ENCODE measurements at places on chromosomes 5 and 9. TPM values are rescaled to one million over a fixed set of nuclear protein-coding genes. Genes with fewer than 3 reads are reported as not detected.

The EDIL3 gene
- 62.6 TPM for polyA plus RNA-seq

The ZNF474 gene
- 0.71 TPM for polyA plus RNA-seq

DNA sequence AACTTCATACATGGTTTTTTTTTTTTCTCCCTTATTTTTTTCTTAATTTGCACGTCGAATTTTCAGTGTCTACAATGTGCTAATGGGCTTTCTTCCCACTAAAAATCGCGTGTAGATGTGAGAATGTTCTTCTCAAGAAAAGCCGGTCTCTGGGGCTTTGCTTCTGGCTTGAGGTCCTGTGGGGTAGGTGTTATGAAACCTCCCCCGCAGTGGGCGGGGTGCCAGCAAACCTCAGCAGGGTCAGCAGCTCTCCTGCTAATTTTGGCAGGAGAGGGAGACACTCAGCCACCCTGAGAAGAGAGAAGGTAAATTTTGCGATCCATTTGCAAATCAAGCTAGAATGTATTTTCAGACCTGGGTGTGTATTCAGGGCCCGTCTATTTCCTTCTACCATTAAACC is 59.9 kb downstream of the NPR3 start:
- no peak for DNase-seq

The FBP1 gene
- 51.3 TPM for polyA plus RNA-seq

DNA sequence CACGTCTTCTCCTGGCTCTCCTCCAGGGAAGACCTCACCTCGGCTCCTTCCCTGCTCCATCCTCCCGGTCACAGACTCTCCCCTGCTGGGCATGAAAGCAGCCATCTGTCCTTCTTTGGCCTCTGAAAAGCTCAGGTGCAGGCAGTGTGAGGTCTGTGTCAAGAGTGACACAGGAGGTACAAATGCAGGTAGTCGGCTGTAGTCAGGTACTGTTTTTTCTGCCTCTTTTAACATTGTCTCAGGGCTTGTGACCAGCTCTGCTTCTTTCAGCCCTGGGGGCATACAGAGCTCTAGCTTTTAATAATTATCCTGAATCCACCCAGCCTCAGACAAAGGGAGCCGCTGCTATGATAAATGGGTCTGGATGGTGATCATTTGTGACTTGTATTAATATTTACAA is 46.4 kb downstream of the C5orf15 start:
- DNase-seq: no peak

GRCh38 chr9:88018101-88018500 is 43.8 kb upstream of the CDK20 start:
- DNase-seq: no peak

DNA sequence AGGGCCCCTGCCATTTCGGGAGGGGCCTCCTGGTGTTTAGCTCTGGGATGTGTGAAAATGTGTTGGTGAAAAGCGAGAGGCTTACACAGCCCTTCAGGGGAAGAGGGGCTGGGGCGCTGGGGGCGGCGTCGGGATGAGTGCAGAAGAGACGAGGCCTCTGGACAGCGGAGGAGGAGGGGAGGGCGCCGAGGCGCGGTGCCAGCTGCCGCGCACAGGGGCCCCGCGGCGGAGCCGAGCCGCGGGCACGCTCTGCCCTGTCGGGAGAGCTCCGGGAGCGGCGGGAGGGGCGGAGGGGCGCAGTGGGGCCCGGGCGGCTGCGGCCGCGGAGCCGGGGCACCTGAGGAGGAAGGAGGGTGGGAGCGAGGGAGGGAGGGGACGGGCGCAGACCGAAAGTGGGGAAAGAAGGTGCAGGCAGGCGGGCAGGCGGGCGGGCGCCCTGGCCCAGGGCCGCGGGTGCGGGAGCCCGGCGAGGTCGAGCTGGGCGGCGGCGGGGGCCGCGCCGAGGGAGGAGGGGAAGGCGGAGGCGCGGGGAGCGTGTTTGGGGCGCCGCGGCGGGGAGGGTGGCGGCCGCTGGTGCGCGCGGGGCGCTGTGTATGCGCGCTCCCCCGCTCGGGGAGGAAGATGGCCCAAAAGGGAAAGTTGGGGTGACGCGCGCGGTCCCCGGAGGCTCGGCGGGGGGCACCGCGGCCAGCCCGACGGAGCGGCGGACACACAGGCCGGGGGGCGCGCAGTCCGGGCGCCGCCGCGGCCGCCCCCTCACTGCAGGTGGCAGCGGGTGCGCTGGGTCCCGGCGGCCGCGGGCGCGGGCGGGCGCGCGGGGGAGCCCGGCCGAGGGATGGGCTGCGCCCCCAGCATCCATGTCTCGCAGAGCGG is at the start of gene PDE8B:
TSS of gene PDE8B (plus strand) at position 590 of the 873 bp plus-strand sequence. CDS start at position 836, 246 bp downstream.
- no peak for DNase-seq

The MUSK gene
- polyA plus RNA-seq: 0.14 TPM

- DNase-seq: no peak
Observed at GRCh38 chr9:76646249-76646648, 118.0 kb upstream of the PCA3 start.

GRCh38 chr9:98226516-98226915 is 28.9 kb downstream of the TBC1D2 start:
- DNase-seq: no peak

GRCh38 chr5:179060116-179061008 is at the start of gene ZNF354C:
TSS of gene ZNF354C (plus strand) at chr5:179060373. CDS start at chr5:179062069, 1,696 bp downstream.
- DNase-seq: peak; percentile 84

GRCh38 chr5:135195270-135195608 is 161.2 kb upstream of the PITX1 start:
- no peak for DNase-seq

GRCh38 chr9:91939978-91940377 is 10.1 kb downstream of the ROR2 start:
- no peak for DNase-seq

- DNase-seq: no peak
Observed at GRCh38 chr5:142215915-142216681, 107.5 kb downstream of the NDFIP1 start.

The HRH2 gene
- 2.6 TPM for polyA plus RNA-seq

GRCh38 chr9:14281876-14282275 is 32.1 kb downstream of the NFIB start:
- no peak for DNase-seq

The PGGT1B gene
- polyA plus RNA-seq: 39.9 TPM

The SAPCD2 gene
- polyA plus RNA-seq: 6.2 TPM

DNA sequence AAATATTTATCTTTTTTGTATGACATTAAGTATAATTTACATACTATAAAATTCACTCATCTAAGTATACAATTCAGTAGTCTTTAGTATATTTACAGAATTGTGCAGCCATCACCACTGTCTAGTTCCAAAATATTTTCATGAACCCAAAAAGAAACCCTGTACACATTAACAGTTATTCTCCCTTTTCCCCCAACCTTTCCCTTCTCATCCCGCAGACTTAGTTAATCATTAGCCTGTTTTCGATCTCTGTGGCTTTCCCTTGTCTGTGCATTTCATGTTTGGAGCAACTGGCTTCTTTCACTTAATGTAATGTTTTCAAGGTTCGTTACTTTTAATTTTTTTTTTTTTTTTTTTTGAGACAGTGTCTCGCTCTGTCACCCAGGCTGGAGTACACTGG is 37.5 kb downstream of the MTREX start:
- no peak for DNase-seq

- DNase-seq: no peak
Observed at GRCh38 chr5:72134226-72134899, 27.1 kb downstream of the MAP1B start.

GRCh38 chr5:74233571-74233970 is 407.0 kb downstream of the ENC1 start:
- no peak for DNase-seq

The FREM1 gene
- polyA plus RNA-seq: 177 TPM

DNA sequence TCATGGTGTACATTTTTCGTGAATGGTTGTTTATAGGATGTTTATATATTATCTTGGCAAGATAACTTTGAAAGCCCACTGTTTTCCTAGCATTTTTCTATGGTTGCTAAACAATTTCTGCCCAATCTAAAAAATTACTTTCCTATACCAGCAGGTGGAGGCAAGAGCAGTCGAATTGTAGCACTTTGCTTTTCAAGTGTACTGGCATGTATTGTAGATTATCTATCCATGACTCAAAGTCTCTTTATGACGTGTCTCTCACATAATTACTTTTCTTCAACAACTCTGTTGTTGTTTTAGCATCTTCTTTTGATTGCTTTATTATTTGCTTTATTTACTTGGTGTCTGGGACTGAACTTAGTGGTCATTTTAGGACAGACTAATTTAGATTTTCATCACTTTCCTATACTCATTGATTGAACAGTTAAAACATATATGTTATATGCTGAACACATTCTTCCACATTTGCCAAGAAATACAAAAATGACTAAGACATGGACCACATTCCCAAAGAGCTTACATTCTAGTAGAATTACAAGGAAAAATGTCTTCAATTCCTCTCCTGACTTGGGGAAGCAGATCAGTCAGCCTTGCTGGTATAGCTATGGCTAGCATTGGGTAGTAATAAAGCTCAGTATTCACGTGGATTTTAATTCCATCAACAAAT is 20.7 kb downstream of the NLN start:
- no peak for DNase-seq

The SLC1A1 gene
- 22.1 TPM for polyA plus RNA-seq

- DNase-seq: no peak
Observed at GRCh38 chr9:34227445-34227844, 48.6 kb downstream of the UBAP1 start.

The FOXD4L4 gene
- polyA plus RNA-seq: not detected

DNA sequence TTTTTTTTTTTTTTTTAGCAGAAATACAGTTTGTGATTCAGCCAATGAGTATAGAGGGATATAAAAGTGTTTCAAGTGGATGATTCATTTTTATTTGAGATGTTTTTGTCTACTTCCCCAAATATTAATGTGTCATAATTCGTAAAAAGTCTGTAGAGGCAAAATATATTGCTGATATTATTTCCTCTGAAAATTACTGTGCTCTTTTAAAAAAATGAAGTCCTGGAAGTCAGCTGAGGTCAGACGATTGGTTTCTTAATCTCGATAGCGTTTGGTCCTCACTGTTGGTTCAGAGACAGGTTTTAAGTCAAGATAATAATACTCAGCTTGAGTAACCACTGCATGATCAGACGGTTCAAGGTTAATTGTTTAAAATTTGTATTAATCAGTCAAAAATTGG is 19.5 kb downstream of the IL9 start:
- DNase-seq: no peak

The SNCAIP gene
- polyA plus RNA-seq: 29.1 TPM

DNA sequence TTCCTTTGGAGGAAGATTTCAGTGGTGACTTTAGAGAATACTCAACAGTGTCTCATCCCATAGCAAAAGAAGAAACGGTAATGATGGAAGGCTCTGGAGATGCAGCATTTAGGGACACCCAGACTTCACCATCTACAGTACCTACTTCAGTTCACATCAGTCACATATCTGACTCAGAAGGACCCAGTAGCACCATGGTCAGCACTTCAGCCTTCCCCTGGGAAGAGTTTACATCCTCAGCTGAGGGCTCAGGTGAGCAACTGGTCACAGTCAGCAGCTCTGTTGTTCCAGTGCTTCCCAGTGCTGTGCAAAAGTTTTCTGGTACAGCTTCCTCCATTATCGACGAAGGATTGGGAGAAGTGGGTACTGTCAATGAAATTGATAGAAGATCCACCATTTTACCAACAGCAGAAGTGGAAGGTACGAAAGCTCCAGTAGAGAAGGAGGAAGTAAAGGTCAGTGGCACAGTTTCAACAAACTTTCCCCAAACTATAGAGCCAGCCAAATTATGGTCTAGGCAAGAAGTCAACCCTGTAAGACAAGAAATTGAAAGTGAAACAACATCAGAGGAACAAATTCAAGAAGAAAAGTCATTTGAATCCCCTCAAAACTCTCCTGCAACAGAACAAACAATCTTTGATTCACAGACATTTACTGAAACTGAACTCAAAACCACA is 67.4 kb downstream of the VCAN start:
- no peak for DNase-seq

The OLFM1 gene
- 5.7 TPM for polyA plus RNA-seq

DNA sequence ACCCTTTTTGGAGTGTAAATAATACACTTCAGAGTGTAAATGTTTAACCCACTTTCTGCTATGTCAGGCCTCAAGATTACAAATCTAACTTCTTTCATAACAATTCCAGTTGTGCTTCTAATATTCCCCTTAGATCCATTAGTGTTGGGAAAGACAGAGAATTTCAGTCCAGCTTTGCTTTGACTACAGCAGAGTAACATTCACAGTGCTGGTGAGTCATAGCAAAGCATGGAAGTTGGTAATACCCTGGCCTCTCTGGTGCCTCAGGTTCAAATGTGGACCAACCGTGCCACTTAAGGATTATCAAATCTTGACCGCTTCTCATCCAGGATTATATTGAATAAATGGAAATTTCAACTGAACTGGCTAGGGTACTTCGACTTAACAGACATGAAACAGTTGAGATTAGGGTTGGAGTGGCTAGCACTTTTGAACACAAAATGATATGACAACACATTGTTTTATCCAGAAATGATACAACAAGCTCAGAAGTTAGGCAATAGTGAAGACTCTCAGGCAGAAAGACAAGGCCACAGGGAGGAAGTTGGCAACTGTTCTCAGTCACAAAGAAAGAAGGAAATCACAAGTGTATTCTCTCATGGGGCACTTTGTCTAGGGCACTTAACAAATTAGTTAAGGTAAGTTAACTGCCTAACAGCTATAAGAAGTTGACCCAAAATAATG is 24.4 kb upstream of the RASA1 start:
- no peak for DNase-seq

The TAS2R1 gene
- not detected for polyA plus RNA-seq

The SLC36A3 gene
- not detected for polyA plus RNA-seq

GRCh38 chr9:136110082-136111061 is 8.3 kb downstream of the TMEM250 start:
- no peak for DNase-seq

The KCNV2 gene
- not detected for polyA plus RNA-seq

- no peak for DNase-seq
Observed at GRCh38 chr9:128732576-128732975, 8.6 kb upstream of the ZDHHC12 start.

Data from right renal cortex interstitium (tissue), 3 donors.